ENCODE measurements at places on chromosomes 4 and X.
A peak's percentile ranks its signal among the peaks of the same experiment; 100 is the strongest.

DNA sequence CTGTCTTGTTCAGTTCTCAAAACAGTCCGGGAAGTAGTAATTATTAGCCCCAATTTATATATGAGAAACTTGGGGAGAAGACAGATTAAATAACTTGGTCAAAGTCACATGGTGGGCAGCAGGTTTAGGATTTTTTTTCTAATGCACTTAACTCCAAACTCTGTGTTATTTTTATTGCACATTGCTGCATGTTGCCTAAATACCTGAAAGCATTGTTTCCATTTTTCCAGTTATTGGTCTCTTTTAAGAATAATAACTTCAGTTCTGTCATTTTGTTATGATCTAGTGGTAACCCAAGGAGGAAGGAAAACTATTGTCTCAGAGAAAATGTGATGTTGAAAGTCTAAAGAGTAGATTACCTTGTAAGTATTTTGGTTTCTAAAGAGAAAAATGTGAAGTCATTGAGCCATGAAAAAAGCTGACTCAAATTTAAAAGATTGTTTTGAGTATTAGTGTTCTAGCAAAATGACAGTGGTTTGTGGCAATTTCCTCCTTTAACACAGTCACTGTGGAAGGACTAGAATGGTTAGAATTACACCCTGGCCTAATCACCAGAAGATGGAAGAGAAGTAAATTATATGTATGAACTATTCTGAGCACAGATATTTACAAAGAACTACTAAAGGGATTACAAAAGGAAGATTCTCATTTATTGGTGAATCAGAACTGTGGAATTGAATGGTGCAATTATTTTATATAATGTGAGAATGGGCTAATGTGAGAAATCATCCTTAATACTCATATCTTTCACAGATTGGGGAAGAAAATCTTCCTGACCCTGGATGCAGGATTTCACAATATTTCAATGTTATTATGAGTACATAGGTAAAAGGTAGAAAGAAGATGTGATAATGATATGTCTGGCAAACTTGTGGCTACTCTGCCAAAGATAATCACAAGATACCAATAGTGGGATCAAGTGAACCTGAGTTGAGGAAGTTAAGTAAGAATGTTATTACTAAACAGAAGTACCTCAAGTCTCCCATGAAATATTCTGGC lies 21.7 kb upstream of the CXCL8 start:
- DNase-seq, result no peak

DNA sequence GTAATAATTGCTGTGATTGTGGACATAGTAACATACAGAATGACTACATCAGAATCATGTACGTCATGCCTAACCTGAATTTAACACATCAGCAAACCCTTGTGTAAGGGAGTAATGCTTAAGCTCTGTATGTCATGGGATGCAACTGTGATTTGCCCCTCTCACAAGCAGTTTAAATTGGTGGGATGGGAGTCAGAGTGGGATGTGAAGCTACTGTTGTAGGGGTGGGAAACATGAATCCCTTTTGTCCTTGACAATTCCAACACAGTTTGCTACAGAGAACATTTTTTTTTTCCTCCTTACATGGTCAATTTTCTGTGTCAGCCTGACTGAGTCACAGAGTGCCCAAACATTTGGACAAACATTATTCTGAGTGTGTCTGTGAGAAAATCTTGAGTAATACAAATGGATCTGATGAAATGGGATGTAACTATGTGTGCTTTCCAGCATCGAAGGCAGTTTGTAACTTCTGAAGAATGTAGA lies 392.8 kb downstream of the GPM6A start:
- DNase-seq, result no peak

DNA sequence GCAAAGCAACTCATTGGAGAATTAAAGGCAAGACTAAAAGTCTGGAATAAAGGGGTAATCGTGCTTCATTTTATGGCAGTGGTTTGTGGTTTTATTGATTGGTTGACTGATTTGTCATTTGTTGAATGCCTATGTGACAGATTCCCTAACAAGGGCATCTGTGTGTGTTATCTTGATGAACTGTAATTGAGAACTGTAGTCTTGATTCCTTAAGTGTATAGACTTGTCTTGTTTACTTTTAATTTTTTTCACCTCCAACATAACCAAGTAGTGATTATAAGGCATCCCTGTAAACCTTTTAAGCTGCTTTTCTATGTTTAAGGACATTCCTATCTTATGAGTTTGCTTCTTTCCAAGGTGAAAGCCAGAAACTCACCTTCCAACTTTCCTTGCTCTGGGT lies 216.0 kb upstream of the TAPT1 start:
- no peak for DNase-seq

GRCh38 chr4:101701551-101701950 lies 89.0 kb upstream of the BANK1 start:
- no peak for DNase-seq

DNA sequence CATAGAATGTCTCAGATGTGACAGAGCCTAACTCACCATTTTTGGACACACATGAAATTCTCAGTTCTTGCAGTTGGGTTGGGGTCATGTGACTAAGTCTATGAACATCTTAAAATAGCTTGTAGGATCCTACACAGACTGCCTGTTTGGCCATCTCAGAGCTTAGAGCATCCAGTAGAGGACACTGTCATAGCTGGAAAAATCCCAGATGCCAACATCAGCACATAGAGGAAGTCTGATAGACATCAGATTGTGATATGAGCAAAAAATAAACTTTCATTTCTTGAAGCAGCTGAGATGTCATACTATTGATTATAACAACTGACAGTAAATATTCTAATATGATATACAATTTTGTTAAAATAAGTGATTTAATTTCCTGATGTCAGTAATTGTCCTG lies 207.1 kb downstream of the TRAM1L1 start:
- no peak for DNase-seq

DNA sequence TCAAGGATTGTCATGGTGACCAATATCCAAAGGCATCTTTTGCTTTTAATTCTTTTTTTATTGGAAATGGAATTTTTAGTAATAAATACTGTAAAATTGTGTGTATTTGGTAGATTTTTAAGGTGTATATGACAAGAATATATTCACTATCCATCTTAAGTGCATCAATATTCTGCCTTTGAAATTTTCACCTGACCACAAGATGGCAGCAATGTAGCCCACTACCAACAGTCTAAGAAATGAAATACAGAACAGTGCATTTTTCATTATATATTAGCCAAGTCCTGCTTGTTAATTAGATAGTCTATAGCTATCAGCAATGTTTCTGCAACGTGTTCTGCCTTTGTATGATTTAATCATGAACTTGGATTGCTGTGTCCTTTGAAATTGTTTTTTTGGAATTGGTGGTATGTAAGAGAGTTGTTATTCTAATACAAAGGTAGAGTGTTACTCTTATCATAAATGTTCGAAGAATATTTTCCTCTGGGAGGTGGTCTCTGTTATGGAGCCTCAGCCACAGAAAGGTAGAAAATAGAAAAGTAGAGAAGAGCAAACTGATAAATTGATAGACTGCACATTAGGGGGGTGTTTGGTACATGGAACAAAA lies 38.2 kb downstream of the HPGDS start:
- DNase-seq, result no peak

- DNase-seq, result no peak
These were observed 847.7 kb upstream of the INTU start for GRCh38 chr4:126784966-126785580.

DNA sequence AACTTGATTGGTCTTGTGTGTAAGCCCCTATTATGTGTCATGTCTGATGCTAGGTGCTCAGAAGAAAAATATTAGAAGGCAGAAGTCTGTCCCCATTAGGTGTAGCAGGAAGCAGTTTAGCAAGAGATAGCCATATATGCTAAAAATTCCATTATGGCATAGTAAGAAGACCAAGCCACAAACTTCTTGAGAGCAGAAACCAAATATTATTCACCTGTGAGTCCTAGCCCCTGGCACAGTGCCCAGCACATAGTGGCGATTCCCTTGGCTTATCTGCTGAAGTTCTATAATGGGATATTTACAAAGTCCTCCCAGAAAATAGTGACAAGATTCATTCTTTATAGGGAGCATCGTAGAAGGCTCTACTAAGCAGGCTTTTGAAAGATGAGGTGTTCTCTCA lies 174.4 kb downstream of the RAB28 start:
- no peak for DNase-seq

GRCh38 chr4:79362626-79363025 lies 36.8 kb upstream of the NAA11 start:
- no peak for DNase-seq

DNA sequence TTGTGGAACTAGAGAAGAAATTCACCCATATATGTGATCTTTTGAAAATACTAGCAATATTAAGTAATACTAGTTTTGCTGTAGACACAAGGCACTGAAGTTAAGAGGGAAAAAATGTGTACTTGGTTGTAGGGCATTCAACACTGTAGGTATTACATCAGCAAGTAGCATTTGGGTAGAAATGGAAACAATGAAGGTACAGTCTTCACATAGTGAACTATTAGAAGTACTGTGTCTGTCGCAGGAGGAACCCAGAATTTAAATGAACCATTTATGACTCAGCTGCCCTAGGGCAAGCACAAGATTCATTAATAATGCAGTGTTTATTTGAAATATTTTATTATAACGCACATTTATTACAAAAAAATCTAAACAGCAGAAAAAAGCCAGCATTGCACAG lies 572.7 kb upstream of the TENM3 start:
- no peak for DNase-seq

DNA sequence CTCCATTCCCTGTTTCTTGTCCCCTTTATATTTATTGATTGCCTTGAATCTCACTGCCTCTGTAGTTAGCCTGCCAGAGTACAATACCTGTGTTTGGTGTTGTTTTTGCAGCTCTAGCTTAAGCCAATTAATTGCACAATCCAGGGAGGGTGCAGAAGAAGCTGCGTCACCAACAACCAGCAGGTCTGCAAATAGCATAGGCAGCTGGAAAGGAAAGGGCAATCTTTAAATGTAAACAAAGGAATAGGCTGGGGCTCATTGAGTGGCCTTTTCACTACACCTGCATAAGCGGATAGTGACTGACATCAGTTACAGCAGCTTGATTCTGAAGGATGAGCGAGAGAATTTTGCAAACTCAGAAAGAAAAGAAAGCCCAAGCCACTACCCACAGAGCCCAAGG lies 106.8 kb upstream of the RAI2 start:
- peak; percentile 23 for DNase-seq

Measured in NCI-H2081 treated with DMSO at 0.1 percent for 48 hours (cell line).